SJSA1 (cell line): ENCODE measurements at places on chromosomes 3 and 15. TPM values are rescaled to one million over a fixed set of nuclear protein-coding genes. Genes with fewer than 3 reads are reported as not detected.

The FMN1 gene
- 2.3 and 2.4 TPM in 2 replicates for total RNA-seq

DNA sequence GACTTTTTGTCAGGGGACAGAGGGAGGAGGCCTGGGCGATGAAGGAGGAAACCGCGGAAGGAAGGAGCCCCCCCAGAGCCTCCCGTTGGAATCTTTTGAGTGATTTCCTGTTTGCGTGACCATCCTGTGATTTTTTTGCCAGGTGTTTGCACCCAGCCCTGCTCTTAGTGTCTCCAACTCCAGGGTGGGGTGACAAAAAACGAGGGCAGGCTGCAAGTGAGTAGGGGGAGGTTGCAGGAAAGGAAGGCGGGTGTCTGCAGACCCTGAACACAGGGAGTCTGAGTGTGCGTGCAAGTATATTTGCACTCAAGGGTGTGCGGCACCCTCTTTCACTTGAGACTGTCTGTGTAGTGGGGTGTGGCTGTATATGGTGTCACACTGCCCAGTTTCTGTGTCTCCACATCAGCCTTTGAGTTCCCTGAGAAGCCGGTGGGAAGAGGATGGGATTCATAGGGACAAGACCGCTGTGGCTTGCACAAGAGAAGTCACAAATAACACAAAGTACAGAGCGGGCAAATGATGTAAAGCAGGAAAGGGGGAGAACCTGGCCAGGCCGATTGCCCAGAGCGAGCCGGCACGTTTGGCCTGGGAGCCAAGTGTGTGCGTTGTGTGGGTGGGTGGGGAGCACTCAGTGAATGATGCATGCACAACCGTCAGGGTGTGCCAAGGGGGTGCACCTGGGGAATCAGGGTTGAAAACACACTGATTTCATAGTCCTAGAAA is 6.6 kb downstream of the ISLR2 start:
- DNase-seq, result no peak
- H3K27me3 ChIP-seq, result peaks cover 38% of the 10 kb centered on the region
- H3K27ac ChIP-seq, result no peak overlapping the region
- 0 out of 2 replicates have a peak, but pooled peaks cover 3% of the 10 kb centered on the region for H3K36me3 ChIP-seq
- peaks cover 14% of the 10 kb centered on the region for H3K4me1 ChIP-seq
- H3K4me3 ChIP-seq, result peak overlapping the region; percentile 20

DNA sequence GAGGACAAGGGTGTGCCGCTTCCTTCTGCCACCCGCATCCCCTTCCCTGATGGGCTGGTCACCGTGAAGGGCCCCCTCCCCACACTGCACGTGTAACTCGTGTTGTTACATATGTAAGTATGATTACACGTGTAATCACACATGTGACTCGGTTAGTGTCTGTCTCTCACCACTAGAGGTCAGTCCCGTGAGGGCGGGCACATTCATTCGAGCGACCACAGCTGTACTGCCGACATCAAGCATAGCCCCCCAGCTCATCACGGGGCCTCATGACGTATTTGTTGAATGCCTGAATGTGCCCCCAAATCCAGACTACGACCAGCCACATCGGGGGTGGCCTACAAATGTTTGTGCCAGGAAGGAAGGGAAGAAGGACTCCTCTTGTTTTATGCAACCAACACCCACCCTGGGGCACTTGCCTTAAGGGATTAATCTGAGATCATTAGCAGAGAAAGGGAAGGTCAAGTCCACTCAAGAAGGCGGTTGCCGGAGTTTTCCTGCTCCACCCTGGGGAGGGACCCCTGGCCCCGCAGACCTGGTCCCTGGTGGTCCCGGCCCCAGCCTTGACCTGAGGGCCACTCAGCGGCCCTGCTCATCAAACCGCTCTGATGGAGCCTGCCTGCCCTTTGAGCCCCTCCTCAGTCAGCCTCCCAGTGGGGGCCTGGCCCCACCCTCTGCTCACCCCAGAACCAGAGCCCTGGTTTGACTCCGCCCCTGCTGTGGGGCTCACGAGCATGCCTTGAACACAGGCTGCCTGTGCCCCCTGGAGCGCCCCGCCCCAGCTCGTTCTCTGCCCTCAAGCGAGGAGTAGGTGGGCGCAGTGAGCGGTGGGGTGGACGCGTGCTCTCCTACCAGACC is 52.8 kb downstream of the RGMA start:
- H3K27ac ChIP-seq, result no peak overlapping the region
- H3K4me3 ChIP-seq, result no peak overlapping the region
- peaks cover 22% of the 10 kb centered on the region for H3K4me1 ChIP-seq
- no peaks in the 10 kb centered on the region for H3K27me3 ChIP-seq
- DNase-seq, result no peak
- H3K36me3 ChIP-seq, result no peaks in the 10 kb centered on the region

DNA sequence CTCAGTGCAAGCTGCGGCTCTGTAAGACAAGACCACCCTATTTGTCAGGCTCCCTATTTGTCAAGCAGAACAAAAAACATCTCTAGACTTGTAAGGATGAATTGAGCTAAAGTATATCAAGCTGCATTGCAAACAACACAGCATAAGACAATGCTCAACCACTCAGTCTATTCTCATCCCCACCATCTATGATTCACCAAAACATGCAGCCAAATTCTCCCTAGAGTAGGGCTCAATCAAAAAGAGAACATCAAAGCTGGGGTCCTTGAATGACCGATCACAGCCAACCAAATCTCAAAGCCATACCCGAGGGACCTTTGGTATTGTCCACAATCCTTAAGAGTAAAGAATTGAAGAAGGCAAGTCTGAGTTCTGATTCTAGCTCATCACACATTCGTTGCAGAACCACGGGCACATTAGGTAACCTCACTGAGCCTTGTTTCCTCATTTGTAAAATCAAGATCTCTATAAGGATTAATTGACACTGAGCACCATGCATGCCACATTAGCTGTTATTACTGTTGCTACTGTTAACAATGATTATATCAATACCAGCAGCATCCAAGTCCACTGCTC is 31.2 kb downstream of the RFTN1 start:
- peaks cover 3% of the 10 kb centered on the region for H3K36me3 ChIP-seq
- peaks cover 67% of the 10 kb centered on the region for H3K4me1 ChIP-seq
- H3K4me3 ChIP-seq, result no peak overlapping the region
- no peaks in the 10 kb centered on the region for H3K27me3 ChIP-seq
- H3K27ac ChIP-seq, result peak overlapping the region; percentile 87; the same call in 1 of the 2 replicates

The GJD2 gene
- 0.08 TPM in 1 of 2 replicates, not detected in the other for total RNA-seq

The PLCB2 gene
- total RNA-seq, result 34.8 and 61.9 TPM in 2 replicates

- no peaks in the 10 kb centered on the region for H3K4me1 ChIP-seq
- no peaks in the 10 kb centered on the region for H3K27me3 ChIP-seq
- H3K36me3 ChIP-seq, result no peaks in the 10 kb centered on the region
- no peak for DNase-seq
Observed at GRCh38 chr3:34882764-34883163, 756.6 kb upstream of the ARPP21 start.

The TIPARP gene
- 42.4 and 50.5 TPM in 2 replicates for total RNA-seq

DNA sequence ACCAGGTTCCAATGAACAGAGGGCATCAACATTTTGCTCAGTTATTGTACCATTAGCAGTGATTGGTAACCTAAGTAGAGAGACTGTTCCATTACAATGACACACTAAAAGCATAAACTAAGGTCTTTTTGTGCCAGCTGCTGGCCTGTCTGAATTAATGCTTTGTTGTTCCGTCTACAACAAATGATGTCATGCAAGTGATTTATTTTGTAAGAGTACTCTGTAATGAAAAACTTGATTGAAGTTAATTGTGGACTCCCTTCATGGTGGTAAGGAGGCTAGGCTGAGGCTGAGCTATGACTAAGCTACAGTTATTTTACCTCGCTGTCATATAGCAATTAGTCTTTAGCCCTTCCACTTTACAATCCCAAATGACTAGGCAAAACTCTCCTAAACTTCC is 23.2 kb downstream of the RCN2 start:
- DNase-seq, result no peak
- no peak overlapping the region for H3K27ac ChIP-seq
- H3K4me1 ChIP-seq, result no peaks in the 10 kb centered on the region
- no peaks in the 10 kb centered on the region for H3K27me3 ChIP-seq

DNA sequence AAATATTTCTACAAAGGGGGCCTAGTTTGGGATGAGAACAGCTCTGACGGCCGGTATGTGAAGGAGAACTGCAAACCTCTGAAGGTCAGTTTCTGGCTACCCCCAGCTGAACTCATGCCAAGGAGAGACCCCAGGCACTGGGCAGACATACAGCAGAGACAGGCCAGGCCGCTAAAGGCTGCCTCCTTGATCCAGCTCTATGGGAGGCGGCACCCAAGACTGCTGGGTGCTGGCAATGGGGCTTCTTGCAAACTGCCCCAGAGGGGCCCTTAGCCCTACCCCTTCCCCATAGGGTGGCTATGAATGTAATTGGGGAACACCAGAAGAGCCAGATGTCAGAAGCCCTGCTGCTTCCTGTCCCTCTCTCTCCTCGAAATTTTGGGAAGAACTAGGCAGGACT is 13.3 kb downstream of the CLK3 start:
- no peaks in the 10 kb centered on the region for H3K4me1 ChIP-seq
- no peak overlapping the region for H3K4me3 ChIP-seq
- H3K27me3 ChIP-seq, result no peaks in the 10 kb centered on the region
- H3K36me3 ChIP-seq, result peaks cover 96% of the 10 kb centered on the region
- no peak for DNase-seq

DNA sequence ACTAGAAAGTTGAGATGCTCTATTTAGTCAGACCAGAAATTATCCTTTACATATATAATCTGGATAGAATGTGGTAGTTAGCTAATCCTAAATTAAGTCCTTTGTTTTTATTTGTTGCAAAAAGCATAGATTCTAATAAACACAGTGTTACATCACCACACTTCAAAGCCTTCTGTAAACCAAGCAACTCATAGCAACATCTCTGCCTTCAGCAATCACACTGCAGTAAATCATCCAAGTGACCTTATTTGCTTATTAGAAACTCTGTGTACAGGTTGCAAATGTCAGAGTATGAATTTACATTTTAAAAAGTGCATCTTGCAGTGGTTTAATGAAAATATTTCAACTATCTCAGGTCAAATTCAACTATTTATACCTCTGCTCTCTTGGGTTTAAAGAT is 242.5 kb downstream of the GBE1 start:
- no peak for DNase-seq
- H3K4me1 ChIP-seq, result no peaks in the 10 kb centered on the region
- no peaks in the 10 kb centered on the region for H3K36me3 ChIP-seq
- H3K4me3 ChIP-seq, result no peak overlapping the region
- H3K27ac ChIP-seq, result no peak overlapping the region

The MAPKAPK3 gene
- total RNA-seq, result 7.3 and 17.4 TPM in 2 replicates

- DNase-seq, result no peak
- no peaks in the 10 kb centered on the region for H3K27me3 ChIP-seq
- no peaks in the 10 kb centered on the region for H3K4me1 ChIP-seq
- no peak overlapping the region for H3K4me3 ChIP-seq
Observed at GRCh38 chr15:92049290-92049989, 195.9 kb downstream of the SLCO3A1 start.

DNA sequence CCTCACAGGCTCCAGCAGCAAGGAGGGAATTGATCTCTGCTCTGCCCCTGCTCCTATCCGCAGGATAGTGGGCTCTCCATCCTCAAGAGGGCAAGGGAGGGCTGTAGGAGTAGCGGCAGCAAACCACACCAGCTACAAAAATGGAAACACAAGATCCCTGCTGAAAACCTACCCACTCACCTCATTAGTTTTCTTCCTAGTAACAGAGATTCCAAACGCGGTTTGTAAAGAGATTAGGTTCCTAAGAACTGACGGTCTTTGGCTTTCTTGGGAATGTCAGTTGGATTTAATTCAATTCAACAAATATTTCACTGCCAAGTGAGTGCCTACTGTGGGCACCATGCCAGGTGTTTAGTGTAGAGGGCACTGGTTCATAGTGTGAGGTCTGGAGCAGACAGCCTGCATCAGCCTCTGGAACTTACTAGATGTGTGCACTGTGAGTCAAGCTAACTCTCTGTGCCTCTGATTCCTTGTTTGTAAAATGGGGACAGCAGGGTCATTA is 84.7 kb downstream of the MRPL46 start:
- no peak overlapping the region for H3K27ac ChIP-seq
- no peak for DNase-seq
- H3K4me3 ChIP-seq, result no peak overlapping the region
- H3K36me3 ChIP-seq, result no peaks in the 10 kb centered on the region
- no peaks in the 10 kb centered on the region for H3K4me1 ChIP-seq

GRCh38 chr3:38738630-38739395 is 77.2 kb downstream of the SCN10A start:
- no peak overlapping the region for H3K27ac ChIP-seq
- no peaks in the 10 kb centered on the region for H3K4me1 ChIP-seq
- no peak overlapping the region for H3K4me3 ChIP-seq
- DNase-seq, result peak; percentile 49
- H3K36me3 ChIP-seq, result no peaks in the 10 kb centered on the region

- DNase-seq, result no peak
- H3K27ac ChIP-seq, result no peak overlapping the region
- no peak overlapping the region for H3K4me3 ChIP-seq
- no peaks in the 10 kb centered on the region for H3K36me3 ChIP-seq
Observed at GRCh38 chr15:75112848-75113492, 88.7 kb upstream of the C15orf39 start.

- no peak overlapping the region for H3K27ac ChIP-seq
- no peak overlapping the region for H3K4me3 ChIP-seq
- no peaks in the 10 kb centered on the region for H3K27me3 ChIP-seq
- H3K36me3 ChIP-seq, result no peaks in the 10 kb centered on the region
- H3K4me1 ChIP-seq, result peaks cover 9% of the 10 kb centered on the region
Observed at GRCh38 chr3:31105438-31106077, 211.1 kb upstream of the GADL1 start.

GRCh38 chr3:140829796-140830195 is 111.8 kb upstream of the SLC25A36 start:
- H3K27ac ChIP-seq, result no peak overlapping the region
- no peaks in the 10 kb centered on the region for H3K36me3 ChIP-seq
- H3K4me1 ChIP-seq, result no peaks in the 10 kb centered on the region
- H3K4me3 ChIP-seq, result no peak overlapping the region

- H3K36me3 ChIP-seq, result no peaks in the 10 kb centered on the region
- no peaks in the 10 kb centered on the region for H3K27me3 ChIP-seq
- no peak for DNase-seq
- H3K4me1 ChIP-seq, result no peaks in the 10 kb centered on the region
- no peak overlapping the region for H3K4me3 ChIP-seq
Observed at GRCh38 chr3:29072611-29073010, 208.3 kb upstream of the RBMS3 start.

The ANKRD34C gene
- not detected in 2 replicates for total RNA-seq

- H3K4me3 ChIP-seq, result no peak overlapping the region
- H3K36me3 ChIP-seq, result peaks cover 6% of the 10 kb centered on the region
- no peak overlapping the region for H3K27ac ChIP-seq
- H3K4me1 ChIP-seq, result no peaks in the 10 kb centered on the region
- DNase-seq, result no peak
Observed at GRCh38 chr3:33001889-33002288, 50.4 kb downstream of the CCR4 start.

- no peak overlapping the region for H3K4me3 ChIP-seq
- H3K27ac ChIP-seq, result no peak overlapping the region
- no peak for DNase-seq
- H3K36me3 ChIP-seq, result no peaks in the 10 kb centered on the region
Observed at GRCh38 chr3:10339376-10339955, 18.6 kb upstream of the SEC13 start.

GRCh38 chr3:188926111-188926510 is 245.7 kb upstream of the TPRG1 start:
- no peak for DNase-seq
- no peaks in the 10 kb centered on the region for H3K36me3 ChIP-seq
- no peaks in the 10 kb centered on the region for H3K27me3 ChIP-seq
- peak overlapping the region; percentile 2; the same call in 1 of the 2 replicates for H3K27ac ChIP-seq
